T-cell (primary cell): ENCODE measurements at places on chromosomes 5 and 9. TPM values are rescaled to one million over a fixed set of nuclear protein-coding genes. Genes with fewer than 3 reads are reported as not detected.

RANBP17 gene
- not detected for total RNA-seq

NAIP gene
- total RNA-seq: 20.9 TPM

BTNL3 gene
- not detected for total RNA-seq

EIF4E1B gene
- not detected for total RNA-seq

FEM1C gene
- total RNA-seq: 15.1 TPM

RANBP3L gene
- total RNA-seq: not detected

PTTG1 gene
- 6.6 TPM for total RNA-seq

PCDHAC2 gene
- total RNA-seq: 0.03 TPM
